ENCODE measurements at places on chromosomes 6 and 20.

- DNase-seq = no peak
These were observed 172.3 kb upstream of the CST7 start for GRCh38 chr20:24776755-24777271.

GRCh38 chr6:92710048-92710447 lies 709.3 kb downstream of the EPHA7 start:
- no peak for DNase-seq

GRCh38 chr6:75932067-75932466 lies 140.4 kb downstream of the IMPG1 start:
- no peak for DNase-seq

GRCh38 chr20:51366155-51366886 lies 176.2 kb downstream of the NFATC2 start:
- DNase-seq = no peak

DNA sequence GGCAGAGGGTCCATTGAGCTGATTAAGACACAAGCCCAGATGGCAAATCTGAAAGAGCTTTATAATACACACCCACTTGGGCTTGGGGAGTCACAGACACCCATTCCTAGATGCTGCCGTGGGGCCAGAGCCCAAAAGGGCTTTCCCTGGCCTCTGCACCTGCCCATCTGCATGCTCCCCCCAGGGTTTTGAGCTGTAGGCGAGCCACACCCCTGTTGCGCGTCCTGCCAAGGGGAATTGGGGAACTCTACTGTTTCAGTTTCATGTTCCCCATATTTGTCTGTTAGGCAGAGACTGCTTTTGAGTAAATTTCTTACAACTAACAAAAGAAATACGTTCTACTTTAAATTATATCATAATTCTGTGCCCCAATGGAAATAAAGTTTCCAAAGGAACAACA lies 52.9 kb upstream of the FNDC1 start:
- DNase-seq = no peak

- no peak for DNase-seq
These were observed 2.8 kb downstream of the ZNF512B start for GRCh38 chr20:63966944-63967322.

DNA sequence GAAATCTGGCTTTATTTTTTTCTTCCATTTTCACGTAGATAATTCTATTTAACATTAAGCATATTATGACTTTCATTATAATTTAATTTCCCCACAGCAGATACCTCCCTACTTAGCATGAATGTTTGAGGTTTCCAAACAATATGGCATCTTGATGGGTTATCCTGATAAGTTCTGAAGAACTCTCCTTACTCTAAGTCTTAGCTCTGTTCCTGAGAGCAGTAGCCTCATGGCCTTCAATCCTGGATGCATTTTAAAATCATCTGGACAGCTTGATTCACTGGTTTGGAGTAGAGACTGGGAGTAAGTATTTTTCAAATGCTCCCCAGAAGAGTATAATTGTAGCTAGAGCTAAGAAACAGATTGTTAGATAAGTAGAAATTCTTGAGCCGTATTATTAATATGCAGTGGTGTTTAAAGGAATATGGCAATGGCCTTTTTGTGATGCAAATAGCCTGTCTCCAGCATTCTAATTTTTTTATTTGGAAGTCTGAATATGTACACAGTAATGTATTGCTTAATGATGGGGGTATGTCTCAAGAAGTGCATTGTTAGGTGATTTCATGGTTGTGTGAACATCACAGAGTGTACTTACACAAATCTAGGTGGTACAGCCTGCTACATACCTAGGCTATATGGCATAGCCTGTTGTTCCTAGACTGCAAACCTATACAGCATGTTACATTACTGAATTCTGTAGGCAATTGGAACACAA lies 110.5 kb upstream of the EEF1E1 start:
- no peak for DNase-seq

- no peak for DNase-seq
These were observed 183.8 kb downstream of the TAF4 start for GRCh38 chr20:61881861-61882260.

DNA sequence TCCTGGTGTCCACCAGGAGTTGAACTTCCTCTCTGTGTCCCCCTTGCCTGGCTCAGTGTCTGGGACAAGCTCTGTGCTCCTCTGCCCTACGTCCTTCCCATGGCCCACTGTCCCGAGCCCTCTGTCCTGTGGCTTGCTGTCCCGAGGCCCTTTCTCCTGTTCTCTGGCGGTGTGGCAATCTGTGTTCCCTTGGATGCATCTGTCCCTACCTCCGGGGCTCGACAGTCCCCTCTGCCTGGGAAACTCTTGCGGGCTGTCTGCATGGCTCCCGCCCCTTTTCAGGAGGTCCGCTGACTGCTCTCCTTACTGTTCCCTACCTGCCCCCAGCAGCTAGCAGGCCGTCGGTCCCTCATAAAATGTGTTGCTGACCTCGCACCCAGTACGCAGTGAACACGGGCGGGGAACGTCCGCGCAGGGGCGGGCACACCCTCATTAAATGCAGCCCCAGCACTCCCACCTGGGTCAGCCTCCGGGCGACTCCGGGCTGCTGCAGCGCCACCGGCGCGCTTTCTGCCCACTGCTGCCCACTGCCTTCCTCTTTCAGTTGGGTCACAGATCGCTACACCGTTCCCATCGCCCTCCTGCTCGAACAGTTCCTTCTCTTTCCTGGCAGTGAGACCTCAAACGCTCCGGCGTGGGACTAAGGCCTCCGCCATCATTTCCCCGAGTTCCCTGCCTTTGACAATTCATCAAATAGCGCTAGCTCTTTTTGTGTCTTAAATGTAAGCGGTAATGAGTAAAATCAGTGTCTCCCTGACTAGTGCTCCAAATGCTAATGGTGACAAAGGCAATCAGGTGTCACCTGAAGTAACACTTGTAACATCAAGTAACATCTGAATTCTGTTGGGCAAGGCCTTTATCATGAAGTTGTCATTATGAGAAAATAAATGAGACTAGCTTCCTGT lies 60.5 kb downstream of the RSPH3 start:
- no peak for DNase-seq

DNA sequence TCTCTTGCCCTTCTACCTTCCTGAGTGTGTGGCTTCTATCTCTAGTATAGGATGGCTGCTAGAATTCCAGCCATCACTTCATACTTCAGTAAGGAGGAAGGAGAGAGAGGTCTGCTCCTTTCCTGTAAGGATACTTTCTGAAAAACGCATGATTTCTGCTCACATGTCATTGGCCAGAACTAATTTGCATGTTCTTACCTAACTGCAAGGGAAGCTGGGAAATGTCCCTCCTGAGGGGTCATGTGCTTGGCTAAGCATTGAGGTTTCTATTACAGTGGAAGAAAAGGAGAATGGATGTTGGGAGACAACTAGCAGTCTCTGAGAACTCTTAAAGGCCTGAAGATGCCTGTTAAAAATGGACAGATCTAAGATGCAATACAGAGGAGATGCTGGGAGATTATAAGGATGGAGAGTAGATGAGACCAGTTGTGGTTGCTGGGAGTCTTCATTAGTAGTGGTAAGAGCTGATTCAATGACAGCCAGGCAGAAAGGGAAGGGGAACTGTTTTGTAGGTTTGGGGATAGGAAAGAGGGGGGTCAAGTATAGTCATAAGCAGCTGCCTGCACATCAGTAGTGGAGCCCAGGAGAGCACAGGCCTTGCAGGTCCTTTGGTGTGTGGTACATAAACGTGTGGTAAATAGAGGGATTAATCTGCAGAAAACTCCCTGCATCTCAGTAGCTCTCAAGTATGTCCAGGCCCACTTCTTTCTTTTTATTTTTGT lies 20.2 kb downstream of the CDS2 start:
- no peak for DNase-seq

- DNase-seq = peak; percentile 37
These were observed 40.6 kb downstream of the TRIM38 start for GRCh38 chr6:26003102-26003694.

- DNase-seq = no peak
These were observed 654.2 kb upstream of the MAP3K7 start for GRCh38 chr6:91240878-91241603.

Measured in CD4-positive, alpha-beta memory T cell (primary cell).